ENCODE measurements at places on chromosomes 5 and 9.
A peak's percentile ranks its signal among the peaks of the same experiment; 100 is the strongest.

- H3K36me3 ChIP-seq = no peaks in the 10 kb centered on the region
- H3K4me3 ChIP-seq = no peak overlapping the region
Measured at GRCh38 chr5:176769911-176770310, 40.4 kb upstream of the UNC5A start.

DNA sequence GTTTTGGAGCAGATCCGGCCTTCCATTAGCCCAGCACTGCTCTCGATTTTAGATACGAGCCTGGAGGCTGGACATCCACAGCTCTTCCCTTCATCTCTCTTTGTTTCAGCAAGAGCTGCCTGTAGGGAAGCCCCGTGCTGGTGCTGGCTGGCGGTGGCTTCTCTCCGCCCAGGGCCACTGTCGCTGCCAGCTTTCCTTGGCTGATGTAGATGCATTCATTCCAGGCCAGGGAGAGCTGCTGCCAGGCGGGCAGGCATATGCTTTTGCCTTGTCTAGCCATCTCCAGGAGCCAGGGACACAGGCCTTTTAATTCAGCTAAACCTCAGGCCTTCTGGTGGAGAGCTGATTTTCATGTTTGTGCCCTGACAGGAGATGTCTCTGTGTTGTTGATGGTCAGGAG is 409.3 kb upstream of the CLINT1 start:
- peaks cover 11% of the 10 kb centered on the region for H3K27me3 ChIP-seq
- DNase-seq = no peak
- H3K36me3 ChIP-seq = no peaks in the 10 kb centered on the region
- no peak overlapping the region for H3K4me3 ChIP-seq
- no peaks in the 10 kb centered on the region for H3K4me1 ChIP-seq

GRCh38 chr5:1244976-1245375 is 19.8 kb downstream of the SLC6A18 start:
- no peak for DNase-seq
- H3K4me1 ChIP-seq = no peaks in the 10 kb centered on the region
- no peak overlapping the region for H3K27ac ChIP-seq
- no peak overlapping the region for H3K4me3 ChIP-seq
- no peaks in the 10 kb centered on the region for H3K36me3 ChIP-seq

DNA sequence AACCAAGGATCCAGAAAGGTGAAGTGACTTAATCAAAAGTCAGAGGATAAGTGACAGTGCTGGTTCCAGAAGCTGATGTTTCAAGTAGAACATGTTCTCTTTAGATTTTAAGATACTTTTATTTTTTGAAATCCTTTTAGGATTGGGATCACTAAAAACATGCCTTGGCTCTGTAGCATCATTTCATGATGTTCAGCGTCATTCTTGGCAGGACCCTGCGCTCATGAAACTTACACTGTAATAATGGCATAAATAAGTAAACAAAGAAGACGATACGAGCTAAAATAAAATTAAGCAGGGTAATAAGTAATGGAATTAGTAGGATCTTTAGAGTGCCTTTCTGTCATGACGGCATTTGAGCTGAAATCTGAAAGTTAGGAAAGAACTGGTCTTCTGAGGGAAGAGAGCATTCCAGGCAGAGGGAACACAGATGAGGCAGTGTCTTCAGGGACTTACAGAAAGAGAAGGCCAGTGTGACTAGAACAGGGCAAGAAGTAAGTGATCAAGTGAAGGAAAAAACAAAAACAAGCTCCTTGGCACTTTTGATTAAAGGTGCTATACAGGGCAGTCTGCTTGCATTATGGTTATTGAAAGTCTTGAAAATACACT is 19.9 kb downstream of the CTNNA1 start:
- peak; percentile 82 for DNase-seq
- H3K4me3 ChIP-seq = no peak overlapping the region
- H3K4me1 ChIP-seq = peaks cover 3% of the 10 kb centered on the region
- H3K27me3 ChIP-seq = no peaks in the 10 kb centered on the region
- peak overlapping the region; percentile 13 for H3K27ac ChIP-seq
- H3K36me3 ChIP-seq = peaks cover 5% of the 10 kb centered on the region

DNA sequence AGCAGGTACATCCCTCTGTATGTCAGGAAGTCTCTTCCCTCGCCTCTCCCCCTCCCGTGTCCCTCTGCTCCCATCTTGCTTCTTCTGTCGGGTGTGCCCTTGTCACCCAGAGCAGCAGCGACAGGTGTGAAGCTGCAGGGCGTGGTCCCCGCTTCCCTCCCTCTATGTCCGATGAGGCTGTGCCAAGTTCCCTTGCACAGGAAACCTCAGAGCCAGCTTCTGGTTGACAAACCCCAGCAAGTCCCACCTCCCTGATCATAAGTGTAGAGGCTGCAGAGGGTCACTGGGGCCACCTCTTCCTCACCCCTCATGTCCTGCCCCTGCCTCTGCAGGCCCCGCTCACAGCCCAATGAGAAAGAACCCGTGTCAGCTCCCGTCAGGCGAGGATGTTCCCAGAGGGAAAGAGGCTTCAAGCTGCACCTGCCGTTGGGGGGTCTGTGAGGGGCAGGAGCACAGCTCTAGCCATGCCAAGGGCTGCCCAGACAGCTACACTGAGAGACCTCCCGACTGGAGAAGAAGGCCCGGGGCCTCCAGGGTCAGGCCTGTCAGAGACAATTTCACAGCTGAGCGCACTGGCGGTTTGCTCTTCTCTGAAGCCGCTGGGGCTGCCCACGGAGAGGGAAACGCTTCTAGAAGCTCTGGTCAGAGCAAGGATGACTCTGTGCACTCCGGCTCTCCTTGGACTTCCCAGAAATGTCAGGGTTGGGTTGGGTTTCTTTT is 73.3 kb downstream of the AK8 start:
- no peaks in the 10 kb centered on the region for H3K4me1 ChIP-seq
- DNase-seq = no peak
- no peak overlapping the region for H3K27ac ChIP-seq
- H3K36me3 ChIP-seq = no peaks in the 10 kb centered on the region

Measured in osteoblast (primary cell).